ENCODE measurements at places on chromosomes 12 and 14.

GRCh38 chr12:43540470-43540869 is 11.5 kb downstream of the ADAMTS20 start:
- DNase-seq = peak; percentile 43

DNA sequence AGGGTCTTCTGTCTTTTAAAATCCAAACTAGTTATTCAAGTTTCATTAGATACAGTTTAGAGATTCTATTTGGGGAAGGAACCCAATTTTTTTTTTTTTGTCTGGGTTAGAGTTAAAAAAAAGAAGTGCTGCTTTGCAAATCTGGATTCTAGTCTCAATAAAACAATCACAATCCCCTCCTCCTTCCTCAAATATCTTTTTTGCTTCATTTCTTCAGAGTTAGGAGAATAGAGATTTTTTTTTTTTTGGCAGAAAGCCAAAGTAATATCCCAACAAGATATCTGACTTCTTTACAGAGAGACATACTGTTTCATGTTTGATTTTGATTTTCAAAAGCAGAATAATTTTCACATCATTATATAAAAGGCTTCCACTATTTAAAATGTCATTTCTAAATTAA is 201.9 kb downstream of the FOXN3 start:
- no peak for DNase-seq

DNA sequence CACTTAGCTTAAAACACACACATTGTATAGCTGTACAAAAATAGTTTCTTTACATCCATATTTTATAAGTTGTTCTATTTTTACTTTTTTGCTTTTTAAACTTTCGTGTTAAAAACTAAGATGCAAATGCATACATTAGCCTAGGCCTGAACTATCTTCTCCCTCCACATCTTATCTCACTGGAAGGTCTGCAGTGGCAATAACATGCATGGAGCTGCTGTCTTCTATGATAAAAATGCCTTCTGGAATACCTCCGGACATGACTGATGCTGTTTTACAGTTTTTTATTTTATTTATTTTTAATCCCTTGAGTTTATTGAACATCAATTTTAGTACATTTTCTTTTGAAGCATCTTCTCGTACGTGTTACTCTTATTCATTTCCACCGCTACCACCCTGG is 112.3 kb upstream of the TSPAN8 start:
- DNase-seq = no peak

DNA sequence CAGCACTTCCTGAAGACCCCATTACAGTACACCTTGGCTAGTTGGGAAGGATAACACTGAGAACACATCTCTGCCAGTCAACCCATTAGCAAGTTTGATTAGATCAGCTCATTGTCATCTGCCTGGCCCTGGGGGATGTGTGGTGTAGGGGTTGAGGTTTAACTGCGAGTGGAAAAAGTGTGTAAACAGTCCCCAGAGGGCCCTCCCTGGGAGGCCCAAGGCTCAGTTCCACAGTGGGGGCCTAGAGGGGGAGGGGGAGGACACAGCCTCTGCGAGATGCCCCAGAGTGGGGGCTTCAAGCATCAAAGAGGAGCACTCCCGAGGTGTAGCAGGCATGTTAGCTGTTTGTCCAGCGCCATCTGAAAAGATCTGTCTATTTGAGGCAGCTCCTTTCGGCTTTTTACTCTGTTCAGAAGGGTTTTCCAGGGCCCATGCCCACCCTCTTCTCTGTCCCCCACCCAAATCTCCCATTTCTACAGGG is 344 bp downstream of the LPAR5 start:
- no peak for DNase-seq

DNA sequence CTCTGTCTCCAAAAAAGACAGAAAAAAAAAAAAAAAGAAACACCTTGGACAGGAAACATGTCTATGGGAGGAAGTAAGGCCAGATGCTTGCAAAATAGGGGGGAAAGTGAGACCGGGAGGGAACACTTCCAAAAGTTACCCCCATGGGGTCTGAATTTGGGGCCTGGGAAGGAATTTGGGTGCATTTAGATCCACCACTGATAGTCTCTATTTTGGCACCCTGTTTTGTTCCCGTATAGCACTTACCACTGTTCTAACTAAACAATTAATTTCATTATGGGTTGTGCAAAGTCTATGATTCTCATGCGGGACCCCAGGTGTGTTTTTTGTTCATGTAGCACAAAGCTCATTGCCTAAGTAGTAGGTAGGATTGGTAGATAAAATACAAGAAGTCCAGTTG is 1.4 kb upstream of the MLEC start:
- no peak for DNase-seq

DNA sequence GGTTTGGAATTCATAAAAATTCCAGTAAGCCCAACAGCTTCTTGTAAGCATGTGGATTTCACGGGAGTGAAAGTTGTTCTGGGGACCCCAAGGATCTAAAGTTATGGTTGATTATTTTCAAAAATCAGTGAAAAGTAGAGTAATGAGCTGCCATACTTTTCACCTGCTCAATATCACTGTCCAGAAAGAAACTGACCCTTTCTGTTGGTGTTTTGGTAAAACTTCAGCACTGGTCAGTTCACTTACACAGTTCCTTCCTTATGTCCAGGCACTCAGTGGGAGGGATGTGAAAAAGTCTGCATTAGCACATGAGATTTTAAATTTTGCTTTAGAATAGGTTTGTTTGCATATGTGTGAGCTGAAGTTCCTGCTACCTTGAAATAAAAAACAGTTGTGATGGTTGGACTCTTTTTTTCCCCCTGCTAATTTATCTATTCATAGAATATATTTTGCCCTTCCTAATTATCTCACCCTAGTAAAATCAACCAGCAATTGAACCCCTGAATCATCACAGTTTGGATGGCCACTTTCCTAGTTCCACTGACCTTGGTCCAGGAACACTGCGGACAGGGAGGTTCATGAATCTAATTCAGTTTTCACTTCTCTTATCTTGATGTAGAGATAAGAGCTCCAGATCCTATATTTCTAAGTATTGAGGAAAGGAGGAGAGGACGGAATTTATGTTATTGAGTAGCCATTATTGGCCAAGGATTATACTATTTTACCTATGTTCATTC is 25.8 kb downstream of the CFL2 start:
- DNase-seq = no peak

DNA sequence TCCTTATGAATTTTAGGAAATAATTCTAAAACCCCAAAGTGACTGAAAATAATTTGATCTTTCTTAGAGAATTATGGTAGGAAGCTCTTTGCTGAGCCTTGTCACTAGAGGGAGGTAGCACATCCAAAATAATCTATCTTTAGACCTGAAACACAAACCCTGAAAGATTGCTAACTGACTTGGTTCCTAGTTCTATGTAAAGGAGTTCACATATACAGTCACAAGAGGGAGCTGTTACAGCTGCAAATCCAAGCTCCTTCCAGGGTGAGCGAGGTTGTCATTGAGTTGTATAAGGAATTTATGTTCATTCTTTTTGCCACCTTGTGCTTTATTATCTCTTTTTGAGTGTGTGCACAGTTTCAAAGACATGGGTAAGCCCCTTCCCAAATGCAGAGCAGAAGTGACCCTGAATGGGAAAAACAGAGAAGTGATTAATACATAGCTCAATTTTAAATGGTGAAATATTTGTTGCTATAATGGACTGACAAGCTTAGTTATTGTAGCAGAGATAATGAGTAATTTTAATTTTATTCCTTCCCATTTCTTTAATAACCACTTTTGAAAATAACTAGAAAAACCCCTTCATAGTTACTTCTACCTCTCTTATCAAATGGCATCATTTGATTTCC is 387.9 kb downstream of the DAD1 start:
- DNase-seq = no peak

DNA sequence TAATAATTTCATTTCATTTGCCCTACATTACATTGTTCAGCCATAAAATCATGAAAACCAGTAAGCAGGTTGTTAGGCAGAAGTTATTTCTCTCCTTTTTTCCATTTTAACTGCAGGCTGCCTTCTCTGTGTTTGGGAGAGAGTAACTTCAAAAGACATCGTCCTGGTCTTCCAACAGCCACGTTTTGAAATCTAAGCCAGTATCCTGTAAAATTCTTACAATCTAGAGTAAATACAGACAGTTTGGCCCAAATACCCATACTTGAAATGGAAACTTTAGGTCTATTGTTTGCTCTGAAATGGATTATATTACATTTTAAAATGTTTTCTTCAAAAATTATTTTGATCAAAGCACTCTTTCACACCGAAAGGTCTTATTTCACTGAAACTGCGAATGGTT is 66.1 kb upstream of the SLCO1C1 start:
- DNase-seq = no peak

GRCh38 chr12:22687361-22688076 is 62.5 kb downstream of the ETNK1 start:
- DNase-seq = peak; percentile 53

DNA sequence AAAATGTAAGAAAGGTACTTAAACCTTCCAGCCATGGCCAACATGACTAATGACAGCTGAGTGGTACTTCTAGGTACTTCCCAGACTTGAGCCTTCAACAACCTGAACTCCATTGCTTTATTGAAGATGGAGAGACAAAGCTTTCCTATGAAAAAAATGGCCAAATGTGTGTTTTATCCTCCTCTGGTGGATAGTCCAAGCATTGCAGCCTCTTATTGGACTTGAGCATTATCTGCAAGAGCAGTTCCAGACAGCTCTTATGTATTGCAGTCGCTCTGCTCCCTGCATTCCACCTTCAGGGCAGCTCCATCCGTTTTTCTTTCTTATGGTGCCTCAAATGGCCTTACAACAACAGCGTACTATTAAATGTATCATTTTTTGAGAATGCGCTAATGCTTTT is 588.2 kb downstream of the NRXN3 start:
- no peak for DNase-seq

- DNase-seq = peak; percentile 98
Measured at GRCh38 chr14:24366721-24367513, 1.1 kb upstream of the NFATC4 start.

DNA sequence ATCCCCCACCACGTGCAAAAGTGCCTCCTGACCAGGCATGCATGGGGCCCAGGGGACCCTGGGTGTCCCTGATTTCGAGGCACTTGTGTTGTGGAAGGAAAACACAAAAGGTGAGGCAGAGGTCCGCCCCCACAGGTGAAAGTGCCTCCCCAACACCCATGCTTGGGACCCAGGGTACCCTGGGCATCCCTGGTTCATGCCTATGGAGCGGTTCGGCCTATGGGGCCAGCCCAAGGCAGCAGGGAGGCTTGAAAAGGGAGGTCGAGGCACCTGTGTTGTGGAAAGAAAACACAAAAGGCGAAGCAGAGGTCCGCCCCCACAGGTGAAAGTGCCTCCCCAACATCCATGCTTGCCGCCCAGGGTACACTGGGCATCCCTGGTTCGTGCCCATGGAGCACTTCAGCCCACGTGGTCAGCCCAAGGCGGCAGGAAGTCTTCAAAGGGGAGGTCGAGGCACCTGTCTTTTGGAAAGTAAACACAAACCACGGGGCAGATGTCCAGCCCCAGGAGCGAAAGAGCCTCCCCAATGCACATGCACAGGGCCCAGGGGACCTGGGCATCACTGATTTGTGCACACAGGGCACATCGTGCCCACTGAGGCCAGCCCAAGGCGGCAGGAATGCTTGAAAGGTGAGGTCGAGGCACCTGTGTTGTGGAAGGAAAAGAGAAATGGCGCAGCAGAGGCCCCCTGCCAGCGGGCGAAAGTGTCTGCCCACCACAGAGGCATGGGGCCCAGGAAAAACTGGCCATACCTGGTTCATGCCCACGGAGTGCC is 375.5 kb downstream of the ALG10 start:
- no peak for DNase-seq

DNA sequence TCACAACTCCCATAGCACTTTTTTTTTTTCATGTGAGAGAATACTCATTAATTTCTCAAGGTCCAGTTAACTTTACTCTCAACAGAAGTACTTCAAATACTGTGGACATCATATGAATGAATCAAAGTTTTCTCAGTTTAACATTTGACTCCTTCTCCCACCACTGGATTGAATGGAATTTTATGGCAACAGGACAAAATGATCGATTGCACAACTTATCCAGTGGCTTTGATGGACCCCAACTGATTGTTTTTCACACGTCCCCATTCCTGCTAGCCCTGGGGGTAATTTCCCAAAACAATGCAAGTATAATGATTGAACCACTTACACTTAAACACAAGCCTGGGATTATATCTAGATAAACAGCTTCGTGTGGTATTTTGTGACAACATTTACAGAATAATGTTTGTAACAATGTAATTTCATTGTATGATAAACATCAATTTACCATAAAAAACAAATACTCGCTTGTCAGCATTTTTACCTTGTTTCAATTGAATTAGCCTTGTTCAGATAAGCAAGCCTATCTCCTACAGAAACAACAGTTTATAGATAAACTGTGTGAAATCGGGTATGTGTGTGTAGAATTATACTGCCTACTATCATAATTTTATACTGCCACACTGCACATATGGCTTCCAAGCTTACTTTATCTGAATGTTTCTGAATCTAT is 60.9 kb downstream of the SOX5 start:
- no peak for DNase-seq

- no peak for DNase-seq
Measured at GRCh38 chr14:75438486-75439080, 10.8 kb downstream of the JDP2 start.

- no peak for DNase-seq
Measured at GRCh38 chr14:101855958-101856357, 94.4 kb downstream of the PPP2R5C start.

DNA sequence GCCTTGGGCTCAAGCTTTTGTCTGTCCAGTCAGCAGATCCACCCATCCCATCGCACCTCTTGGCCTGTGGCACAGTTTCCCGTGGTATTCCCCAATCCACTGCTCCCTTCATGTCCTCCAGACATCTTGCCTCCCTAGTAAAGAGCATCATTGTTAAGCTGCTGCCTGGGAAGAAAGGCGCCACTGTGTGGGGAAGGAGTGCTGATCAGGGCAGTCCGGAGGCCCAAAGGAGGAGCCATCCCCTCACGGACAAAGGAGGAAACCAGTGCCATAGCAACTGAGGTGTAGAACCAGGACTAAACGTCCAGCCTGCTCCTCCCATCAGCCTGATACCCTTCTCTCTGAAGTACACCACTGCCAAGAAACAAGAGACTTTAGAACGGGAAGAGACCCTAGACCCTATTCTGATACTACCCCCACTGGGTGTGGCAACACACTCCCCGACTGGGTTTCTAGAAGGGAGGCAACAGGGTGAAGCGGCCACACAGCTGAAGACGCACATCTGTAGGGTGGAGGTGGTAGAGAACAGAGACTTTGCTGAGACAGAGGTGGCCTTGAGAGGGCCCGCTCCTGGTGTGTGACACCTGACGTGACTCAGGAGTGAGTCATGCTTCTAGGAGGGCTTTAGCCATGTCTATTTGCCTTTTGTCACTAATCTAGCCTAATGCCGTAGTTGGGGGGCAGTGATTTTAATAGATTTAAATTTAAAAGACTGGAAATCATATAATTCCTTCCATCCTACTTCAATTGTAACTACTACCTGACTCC is 185.0 kb downstream of the DPF3 start:
- DNase-seq = no peak
